CD4-positive, alpha-beta T cell (primary cell): ENCODE measurements at places on chromosomes 12 and 14.

DNA sequence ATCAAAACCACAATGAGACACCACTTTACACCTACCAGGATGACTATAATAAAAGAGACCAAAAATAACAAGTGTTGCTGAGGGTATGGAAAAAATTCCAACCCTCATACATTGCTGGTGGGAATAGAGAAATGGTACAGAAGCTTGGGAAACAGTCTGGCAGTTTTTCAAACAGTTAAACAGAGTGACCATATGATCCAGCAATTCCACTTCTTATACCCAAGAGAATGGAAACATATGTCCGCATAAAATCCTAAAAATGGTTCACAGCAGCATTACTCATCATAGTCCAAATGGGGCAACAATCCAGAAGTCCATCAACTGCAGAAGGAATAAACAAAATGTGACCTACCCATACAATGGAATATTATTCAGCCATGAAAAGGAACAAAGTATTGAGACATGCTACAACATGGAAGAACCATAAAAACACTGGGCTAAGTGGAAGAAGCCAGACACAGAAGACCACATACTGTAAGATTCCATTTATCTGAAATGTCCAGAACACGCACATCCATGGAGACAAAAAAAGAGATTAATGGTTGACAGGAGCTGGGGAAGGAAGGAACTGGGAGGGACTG is 44.5 kb downstream of the CHGA start:
- DNase-seq, result no peak

GRCh38 chr14:77339407-77339806 is 18.6 kb downstream of the GSTZ1 start:
- DNase-seq, result no peak

GRCh38 chr12:4535871-4536270 is 2.8 kb upstream of the RAD51AP1 start:
- no peak for DNase-seq

DNA sequence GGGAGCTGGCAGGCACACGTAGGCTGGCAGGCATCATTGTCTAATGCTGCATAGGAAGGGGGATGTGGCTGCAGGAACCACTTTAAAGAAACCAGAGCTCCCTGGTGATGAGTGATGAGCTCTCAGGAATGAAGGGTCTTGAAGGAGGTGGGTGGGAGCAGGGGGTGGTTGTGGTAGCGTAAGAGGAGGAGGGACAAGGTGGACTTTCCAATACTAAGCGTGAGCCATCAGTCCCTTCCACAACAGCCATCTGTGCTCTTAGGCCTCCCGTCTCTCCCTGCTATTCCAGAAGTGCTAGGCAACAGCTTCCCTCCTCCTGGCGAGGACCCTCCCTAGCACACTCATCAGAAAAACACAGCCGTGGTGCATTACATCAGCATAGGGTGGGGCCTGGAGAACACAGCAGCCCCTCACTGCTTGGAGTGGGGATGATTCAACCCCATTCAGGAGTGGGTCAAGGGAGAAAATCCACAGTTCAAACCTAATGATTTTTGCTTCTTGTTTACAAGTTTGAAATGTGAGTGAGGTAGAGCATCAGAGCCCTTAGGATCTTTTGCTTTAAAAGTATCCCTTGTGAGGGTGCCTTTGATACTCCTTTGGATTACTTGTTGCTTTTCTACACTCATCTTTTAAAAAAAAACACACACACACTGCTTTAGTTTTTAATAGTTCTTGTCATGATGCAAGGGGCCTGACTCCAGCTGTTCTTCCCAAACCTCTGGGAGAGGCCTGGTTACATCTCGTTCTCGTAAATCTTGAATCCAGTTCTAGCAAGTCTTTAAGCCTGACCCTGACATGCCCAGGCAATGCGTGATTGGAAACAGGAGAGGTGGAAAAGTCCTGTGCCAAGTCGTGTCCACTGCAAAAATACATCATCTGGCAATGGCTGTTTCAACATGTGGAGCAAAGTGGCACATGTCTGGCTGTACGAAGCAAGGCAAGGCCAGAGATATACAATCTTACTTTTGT is 356.4 kb upstream of the DDHD1 start:
- no peak for DNase-seq

DNA sequence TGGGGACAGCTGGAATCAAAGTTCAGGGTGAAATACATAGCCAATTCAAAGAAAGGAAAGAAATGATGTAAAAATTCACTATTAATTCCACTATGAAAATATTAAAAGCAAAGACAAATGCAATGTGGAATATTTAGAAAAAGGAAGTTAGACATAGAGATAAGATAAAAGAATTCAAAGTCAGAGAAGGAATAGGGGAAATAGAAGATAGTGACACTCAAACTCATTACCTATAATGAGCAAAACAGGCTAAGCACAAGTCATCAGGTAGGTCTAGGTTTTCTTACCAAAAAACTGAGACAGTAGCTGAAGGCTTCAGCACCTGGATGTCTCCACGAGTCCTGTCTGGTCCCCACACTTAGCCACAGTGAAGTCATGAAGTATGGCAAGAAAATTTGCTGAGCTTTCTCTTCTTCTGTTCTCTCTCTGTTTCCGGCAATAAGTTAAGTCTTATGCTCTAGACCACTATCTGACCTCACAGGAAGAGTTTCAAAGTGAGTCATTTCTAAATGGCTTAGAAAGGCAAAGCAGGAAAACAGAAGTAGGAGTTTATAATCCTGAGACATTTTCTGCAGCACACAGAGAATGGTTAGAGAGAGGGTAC is at the start of gene C3AR1:
Gene C3AR1 (minus strand): TSS at position 369 of the 604 bp plus-strand sequence. CDS start 6,174 bp downstream, outside the sequence.
- peak; percentile 47 for DNase-seq

DNA sequence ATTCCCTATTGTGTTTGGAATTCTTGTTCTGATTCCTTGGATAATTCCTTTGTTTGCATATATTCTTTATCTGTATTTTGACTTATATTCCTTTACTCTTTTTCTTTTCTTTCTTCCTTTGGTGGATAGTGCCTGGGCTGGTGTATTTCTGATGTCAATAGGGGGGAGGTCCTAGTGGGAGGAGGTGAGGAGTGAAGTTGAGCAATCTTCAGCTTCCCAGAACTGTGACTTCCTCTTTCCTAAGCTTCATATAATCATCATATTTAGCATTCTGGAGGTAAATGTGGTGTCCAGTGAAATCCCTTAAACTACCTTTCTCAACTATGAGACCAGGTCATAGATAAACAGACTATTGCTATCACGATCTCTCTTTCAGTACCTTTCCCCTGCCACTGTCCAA is 29.6 kb upstream of the TBPL2 start:
- DNase-seq, result no peak

GRCh38 chr12:103331643-103332042 is 164.1 kb downstream of the C12orf42 start:
- no peak for DNase-seq

GRCh38 chr12:50104417-50105366 is 884 bp downstream of the GPD1 start:
- no peak for DNase-seq

DNA sequence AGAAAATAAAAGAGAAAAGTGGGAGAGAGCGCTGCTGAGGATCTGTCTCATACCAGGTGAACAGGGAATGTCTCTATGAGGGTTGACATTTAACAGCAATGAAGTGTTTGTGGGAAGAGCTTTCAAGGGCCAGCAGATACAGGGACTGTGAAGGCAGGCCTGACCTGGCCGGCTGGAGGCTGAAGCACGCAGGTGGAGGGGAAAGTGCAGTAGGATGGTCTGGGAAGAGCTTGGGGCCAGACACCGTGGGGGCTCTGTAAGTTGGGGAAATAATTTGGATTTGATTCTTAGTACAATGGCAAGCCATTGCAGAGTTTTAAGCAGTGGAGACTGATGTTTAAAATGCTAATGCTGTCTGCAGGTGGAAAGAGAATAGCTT is 23.8 kb upstream of the DHRS2 start:
- DNase-seq, result no peak

GRCh38 chr12:117352206-117352605 is 9.2 kb downstream of the NOS1 start:
- no peak for DNase-seq
